ENCODE measurements at places on chromosomes 3 and 15.

DNA sequence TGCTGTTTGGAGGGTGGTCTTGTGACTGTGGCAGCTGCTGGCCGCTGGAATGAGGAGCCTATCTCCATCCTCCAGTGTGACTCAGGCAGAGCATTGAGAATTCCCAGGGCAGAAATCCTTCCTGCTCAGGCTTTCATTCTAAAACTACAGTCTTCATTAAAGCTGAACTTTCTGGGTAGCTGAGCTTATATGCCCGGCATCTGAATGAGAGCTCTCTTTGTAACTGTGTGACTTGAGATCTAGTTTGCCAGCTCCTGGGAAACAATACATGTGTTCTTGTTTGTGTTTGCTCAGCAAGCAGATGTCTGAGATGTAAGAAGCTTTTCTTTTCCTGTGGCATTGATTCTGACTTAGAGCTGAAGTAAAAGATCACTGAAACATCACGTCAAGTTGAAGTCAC lies 22.4 kb downstream of the RLBP1 start:
- DNase-seq, result no peak

DNA sequence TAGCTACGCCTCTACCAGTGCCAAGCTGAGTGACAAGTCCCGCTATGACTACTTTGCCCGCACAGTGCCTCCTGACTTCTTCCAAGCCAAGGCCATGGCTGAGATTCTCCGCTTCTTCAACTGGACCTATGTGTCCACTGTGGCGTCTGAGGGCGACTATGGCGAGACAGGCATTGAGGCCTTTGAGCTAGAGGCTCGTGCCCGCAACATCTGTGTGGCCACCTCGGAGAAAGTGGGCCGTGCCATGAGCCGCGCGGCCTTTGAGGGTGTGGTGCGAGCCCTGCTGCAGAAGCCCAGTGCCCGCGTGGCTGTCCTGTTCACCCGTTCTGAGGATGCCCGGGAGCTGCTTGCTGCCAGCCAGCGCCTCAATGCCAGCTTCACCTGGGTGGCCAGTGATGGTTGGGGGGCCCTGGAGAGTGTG lies 5.7 kb downstream of the GRM2 start:
- no peak for DNase-seq

- no peak for DNase-seq
Measured at GRCh38 chr3:39513791-39514369, 46.4 kb downstream of the MOBP start.

DNA sequence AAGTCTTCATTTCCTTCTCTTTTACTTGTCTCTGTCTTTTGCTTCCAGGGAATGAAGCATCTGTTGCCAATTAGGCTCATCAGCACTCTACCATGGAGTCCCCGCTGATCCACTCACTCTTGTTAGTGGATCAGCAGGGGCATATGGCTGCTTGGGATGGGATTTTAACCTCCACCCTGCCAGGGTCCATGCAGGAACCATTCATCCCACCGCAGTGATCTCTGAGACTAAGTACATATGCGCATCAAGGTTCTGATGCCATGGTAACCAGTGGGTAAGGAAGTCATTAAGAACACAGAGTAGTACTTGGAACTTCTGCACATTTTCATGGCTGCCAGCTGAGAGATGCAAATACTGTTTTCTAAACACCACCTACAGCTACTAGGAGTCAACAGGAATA lies 374.0 kb upstream of the ALCAM start:
- no peak for DNase-seq

DNA sequence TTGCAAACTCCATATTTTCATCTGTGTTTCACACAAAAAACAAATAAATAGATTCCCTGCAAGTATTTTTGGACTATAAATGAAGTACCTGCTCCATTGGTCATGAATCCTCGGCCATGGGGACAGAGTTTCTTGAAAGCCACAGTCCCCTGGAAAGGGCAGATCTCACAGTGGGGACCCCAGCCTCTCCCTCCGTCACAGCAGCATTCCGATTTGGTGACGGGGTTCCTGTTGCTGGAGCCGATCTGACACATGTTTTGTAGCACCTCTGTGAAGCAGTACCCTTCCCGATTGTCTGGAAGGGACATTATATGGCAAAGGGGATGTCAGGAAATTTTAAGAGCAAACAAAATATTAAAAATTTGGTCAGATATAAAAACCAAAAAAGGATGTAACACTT lies 96.2 kb downstream of the DUT start:
- no peak for DNase-seq

DNA sequence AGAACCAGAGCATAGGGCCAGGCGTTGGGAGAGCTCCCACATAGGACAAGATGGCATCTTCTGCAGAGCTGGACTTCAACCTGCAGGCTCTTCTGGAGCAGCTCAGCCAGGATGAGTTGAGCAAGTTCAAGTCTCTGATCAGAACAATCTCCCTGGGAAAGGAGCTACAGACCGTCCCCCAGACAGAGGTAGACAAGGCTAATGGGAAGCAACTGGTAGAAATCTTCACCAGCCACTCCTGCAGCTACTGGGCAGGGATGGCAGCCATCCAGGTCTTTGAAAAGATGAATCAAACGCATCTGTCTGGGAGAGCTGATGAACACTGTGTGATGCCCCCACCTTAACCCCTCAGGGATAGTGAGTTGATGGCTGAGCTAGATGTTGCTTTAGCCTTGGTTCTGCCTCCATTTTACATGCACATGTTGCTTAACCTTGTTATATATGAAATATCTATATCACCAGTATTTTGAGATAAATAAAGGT lies at the start of gene PYDC2:
PYDC2 (plus strand) TSS at position 51 of the 483 bp plus-strand sequence; CDS start at position 51, 0 bp downstream.
- no peak for DNase-seq

DNA sequence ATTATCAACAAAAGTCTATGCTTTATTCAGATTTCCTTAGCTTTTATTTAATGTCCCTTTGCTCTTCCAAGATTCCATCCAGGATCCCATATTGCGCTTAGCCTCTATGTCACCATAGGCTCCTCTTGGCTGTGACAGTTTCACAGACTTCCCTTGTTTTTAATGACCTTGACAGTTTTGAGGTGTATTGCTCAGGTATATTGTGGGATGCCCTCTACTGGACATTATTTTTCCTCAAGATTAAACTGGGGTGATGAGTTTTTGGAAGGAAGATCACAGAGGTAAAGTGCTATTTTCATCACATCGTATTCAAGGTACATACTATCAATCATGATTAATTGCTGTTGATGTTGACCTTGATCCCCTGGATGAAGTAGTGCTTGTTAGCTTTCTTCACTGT lies 99.1 kb upstream of the SMAD3 start:
- no peak for DNase-seq

- DNase-seq, result no peak
Measured at GRCh38 chr3:23739536-23739935, 66.2 kb upstream of the UBE2E1 start.

GRCh38 chr3:140510303-140510861 lies 167.5 kb upstream of the TRIM42 start:
- no peak for DNase-seq

DNA sequence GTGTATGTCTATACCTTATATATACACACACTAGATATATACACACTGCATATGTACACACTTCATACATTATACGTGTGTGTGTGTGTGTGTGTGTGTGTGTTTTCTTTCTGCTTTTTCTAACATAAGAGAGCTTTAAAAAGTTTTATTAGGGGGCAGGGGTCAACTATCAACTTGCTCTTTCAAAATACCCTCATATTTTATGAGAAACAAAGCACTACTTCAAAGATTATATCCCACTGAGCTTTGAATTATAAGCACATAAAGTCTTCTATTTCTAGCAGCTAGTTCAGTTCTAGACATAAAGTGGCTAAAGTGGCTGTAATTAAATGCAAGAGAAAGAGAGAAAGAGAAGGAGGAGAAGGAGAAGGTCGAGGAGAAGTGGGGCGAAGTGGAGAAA lies 1361.3 kb downstream of the ZPLD1 start:
- DNase-seq, result no peak

- no peak for DNase-seq
Measured at GRCh38 chr3:29410660-29411405, 130.0 kb downstream of the RBMS3 start.

GRCh38 chr3:52331091-52331490 lies 15.0 kb downstream of the DNAH1 start:
- DNase-seq, result no peak

GRCh38 chr3:101163554-101163953 lies 156.8 kb downstream of the IMPG2 start:
- DNase-seq, result no peak

DNA sequence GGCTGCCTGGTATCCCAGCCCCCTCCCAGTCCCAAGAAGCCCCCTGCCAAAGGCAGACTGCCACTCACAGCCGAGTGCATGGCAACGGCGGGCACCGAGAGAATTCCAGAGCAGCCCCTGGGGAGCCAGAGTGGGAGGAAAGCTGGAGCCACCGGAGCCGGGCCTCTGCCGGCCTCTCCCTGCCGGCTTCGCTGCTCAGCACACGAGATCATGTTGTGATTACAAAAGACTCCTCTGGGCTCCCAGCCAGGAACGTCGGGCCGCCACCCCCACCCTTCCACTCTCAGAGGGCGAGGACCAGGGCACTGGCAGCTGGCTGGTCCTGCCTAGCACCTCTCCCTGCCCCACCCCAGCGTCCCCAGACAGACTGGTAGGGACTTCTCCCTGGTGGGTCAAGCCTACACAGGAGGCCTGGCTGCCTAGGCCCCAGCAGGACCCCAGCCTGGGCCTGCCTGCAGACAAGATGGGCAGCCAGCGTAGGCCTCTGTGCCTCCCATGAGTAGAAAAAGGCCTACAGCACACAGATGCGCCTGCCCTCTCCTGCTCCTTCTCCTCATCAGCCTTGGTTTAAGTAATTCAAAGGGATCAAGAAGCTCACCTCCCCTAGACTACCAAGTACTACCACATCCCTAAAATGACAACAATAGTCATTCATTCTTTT lies at the start of gene CCDC9B:
CCDC9B (minus strand) TSS at position 200 of the 661 bp plus-strand sequence; CDS start at position 80, 120 bp downstream.
- no peak for DNase-seq

DNA sequence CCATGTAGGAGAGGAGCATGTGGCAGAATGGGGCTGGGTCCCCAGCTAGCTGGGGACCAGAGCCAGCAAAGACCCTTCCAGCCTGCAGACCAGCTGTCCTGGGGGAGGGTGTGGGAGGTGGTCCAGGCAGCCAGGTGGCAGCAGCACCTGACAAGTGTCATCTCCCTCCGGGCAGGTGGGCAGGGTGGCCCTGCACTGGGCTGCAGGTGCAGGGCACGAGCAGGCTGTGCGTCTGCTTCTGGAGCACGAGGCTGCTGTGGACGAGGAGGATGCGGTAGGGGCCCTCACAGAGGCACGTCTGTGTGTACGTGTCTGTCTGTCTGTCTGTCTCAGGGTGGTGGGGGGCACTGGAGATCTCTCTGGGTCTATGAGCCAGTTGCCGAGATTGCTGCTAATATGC lies 5.5 kb downstream of the ANKDD1A start:
- DNase-seq, result no peak

DNA sequence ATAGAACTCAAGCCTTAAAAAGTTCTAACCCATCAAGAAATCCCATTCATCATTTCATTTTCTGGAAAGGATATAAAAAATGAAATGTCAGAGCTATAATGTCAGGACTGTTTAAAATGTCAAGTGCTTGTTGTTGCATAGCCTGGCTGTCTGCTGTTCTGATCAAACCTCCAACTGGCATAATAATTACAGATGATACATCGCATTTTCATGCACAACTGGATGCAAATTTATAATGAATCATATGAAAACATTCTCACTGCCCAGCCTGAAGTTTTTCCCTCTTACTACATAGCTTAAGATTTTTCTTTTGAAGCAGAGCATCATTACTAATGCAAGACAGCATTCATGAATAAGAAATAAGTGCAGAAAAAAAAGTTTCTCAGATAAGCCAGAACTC lies 46.5 kb downstream of the GUCA1C start:
- DNase-seq, result no peak

DNA sequence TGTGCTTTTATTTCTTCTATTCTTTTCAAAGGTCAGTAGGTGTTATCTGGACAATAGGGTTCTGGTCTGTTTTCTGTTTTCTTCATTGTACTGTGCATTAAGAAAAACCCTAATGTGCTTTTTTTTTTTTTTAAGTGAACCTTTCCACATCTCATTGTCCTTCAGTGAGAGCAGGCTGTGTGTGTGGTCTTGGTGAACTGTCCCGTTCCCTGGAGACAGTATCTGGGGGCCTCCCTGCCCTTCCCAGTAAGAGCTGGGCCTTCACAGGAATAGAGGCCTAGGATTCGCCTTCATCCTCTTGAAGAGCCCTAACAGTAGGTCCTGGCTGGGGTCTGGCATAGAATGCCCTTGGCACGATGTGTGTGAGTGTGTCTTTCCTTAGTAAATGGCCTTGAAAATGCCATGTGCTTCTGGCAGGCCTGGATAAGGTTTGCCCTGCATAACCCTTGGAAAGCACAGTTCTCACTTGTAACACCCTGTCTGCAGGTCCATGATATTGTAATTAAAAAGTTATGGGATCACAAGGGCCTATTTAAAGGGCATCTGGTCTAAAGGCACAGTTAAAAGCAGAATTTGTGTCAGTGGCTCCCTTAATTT lies 81.2 kb downstream of the IGF1R start:
- no peak for DNase-seq

- no peak for DNase-seq
Measured at GRCh38 chr3:178826435-178827123, 245.0 kb downstream of the ZMAT3 start.

- no peak for DNase-seq
Measured at GRCh38 chr3:113051787-113052186, 61.0 kb downstream of the GTPBP8 start.

- no peak for DNase-seq
Measured at GRCh38 chr3:127712881-127713771, 40.4 kb downstream of the ABTB1 start.

- no peak for DNase-seq
Measured at GRCh38 chr15:62783303-62783957, 259.1 kb upstream of the TPM1 start.

- no peak for DNase-seq
Measured at GRCh38 chr3:27378331-27378730, 9.1 kb upstream of the NEK10 start.

Measured in stimulated activated CD8-positive, alpha-beta memory T cell treated with anti-CD3 and anti-CD28 coated beads, Interleukin-7, amount 100 ng/mL, for 48 hours (primary cell).